ENCODE measurements at places on chromosomes 6 and 20.

- DNase-seq: peak; percentile 8
These were observed 35.0 kb downstream of the FOXF2 start for GRCh38 chr6:1424306-1424927.

- DNase-seq: no peak
These were observed 98.8 kb downstream of the SLC35B3 start for GRCh38 chr6:8336406-8337057.

DNA sequence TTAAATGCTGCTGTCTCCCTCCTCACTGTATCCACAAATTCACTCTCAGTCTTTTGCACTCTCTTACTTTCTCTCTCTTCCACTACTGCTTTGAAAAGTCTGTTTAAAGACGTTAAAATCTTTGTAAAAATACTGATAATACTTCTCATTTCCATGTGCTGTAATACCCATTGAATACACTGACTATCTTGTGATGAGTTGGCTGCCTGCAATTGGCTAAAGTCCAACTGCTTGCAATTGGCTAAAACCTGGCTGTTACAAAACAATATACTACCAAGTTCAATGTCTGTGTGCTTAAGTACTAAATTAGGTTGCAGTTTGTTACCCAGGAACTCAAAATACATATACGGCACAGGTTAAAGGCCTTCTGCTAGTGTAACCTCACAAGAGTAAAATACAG, 264.8 kb downstream of the THBS2 start:
- no peak for DNase-seq

DNA sequence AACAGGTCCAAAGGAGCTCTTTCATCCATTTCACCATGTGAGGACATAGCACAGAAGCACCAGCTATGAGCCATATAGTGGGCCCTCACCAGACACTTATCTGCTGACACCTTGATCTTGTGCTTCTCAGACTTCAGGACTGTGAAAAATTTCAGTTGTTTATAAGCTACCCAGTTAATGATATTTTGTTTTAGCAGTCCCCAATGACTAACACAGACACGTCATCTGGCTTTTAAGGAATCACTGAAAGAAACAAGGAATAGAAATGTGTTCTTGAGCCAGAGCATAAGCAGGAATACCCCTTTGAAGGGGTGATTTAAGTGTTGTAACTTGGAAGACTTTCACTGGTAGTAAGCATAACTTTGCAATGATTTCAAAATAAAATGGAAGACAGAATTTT, 214.7 kb upstream of the PTCHD4 start:
- DNase-seq: no peak

DNA sequence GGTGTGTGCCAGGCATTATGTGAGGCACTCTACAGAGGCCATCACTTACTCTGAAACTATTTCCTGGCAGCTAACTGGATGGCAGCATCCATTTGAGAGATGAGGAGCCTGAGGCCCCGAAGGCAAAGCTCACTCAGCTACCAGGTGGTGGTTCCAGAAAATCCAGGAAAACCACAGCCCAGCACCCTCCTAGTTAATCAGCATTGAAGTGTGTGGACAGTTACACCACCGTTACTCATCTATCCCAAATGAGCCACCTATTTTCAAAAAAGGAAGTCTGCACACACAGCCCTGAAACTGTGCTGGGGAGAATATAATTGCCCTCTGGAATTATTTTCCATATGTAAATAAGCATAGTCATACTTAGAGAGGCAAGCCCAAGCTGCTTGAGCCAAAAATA, 67.4 kb downstream of the CNBD2 start:
- no peak for DNase-seq

- DNase-seq: no peak
These were observed 542 bp downstream of the TUBE1 start for GRCh38 chr6:112086744-112087135.

GRCh38 chr6:90288404-90288803, 8.2 kb downstream of the BACH2 start:
- DNase-seq: no peak

- DNase-seq: no peak
These were observed 41.0 kb downstream of the ANGPT4 start for GRCh38 chr20:875115-875514.

DNA sequence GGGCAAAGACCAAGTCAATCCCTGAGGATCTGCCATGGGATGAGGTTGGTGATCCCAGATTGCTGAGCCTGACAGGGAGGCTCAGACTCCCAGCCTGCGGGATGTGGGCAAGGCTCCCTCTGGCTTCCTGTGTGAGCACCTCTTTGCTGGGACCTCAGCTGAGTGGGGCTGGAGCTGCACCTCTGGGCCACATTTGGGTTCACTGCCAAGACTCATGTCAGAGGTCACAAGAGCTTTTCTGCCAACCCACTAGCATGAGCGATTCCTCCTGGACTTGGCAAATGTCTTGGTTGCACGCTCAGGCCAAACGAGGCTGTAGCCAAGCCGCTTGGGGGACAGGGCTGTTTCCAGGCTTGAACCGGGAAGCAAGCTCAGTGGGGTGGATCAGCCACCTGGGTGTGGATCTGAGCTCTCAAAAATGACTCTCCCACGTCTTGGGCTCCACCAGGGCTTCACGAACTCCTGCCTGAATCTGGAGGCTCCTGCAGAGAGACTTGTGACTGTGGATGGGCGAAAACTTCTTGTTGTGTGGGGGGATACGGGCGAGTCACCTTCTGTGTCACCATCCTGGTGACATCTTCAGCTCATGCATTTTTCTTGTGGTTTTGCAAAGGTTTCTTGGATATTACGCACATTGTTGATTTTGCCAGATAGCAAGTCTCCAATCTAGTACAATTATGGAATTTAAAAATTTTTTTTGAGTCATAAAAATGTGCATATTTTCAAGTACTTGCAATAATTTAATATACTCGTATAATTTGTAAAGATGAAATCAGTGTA, 359.5 kb downstream of the CDH4 start:
- no peak for DNase-seq

- no peak for DNase-seq
These were observed 19.0 kb upstream of the MLN start for GRCh38 chr6:33822575-33823395.

- no peak for DNase-seq
These were observed 50.5 kb downstream of the PCNA start for GRCh38 chr20:5069141-5069806.

GRCh38 chr6:106765496-106765895, 136.1 kb downstream of the QRSL1 start:
- DNase-seq: no peak

GRCh38 chr6:14709066-14709670, 536.7 kb upstream of the JARID2 start:
- no peak for DNase-seq

- DNase-seq: no peak
These were observed 116.3 kb downstream of the ADTRP start for GRCh38 chr6:11662323-11662722.

GRCh38 chr20:37394543-37395409, 48.8 kb downstream of the SRC start:
- no peak for DNase-seq

- no peak for DNase-seq
These were observed 96.2 kb downstream of the RTN4IP1 start for GRCh38 chr6:106533054-106533453.

GRCh38 chr20:32514760-32515159, 70.4 kb downstream of the NOL4L start:
- DNase-seq: no peak

DNA sequence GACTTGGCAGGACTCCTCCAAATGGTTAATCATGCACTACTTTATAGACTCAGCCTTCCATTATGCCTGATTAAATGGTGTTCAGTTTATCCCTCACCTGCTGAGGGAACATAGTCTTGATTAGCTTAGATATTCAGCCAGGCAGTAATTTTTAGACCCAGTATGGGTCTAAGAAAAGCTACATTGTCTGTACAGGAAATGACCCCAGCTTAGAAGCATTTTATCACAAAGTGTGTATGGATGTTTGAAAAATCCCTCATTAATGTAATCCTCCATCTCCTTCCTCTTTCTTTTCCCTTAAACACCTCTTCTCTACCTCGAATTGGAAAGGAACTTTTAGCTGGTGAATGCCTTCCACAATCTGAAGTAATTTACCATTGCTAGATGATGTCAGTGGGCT, 252.2 kb upstream of the BMP2 start:
- no peak for DNase-seq

DNA sequence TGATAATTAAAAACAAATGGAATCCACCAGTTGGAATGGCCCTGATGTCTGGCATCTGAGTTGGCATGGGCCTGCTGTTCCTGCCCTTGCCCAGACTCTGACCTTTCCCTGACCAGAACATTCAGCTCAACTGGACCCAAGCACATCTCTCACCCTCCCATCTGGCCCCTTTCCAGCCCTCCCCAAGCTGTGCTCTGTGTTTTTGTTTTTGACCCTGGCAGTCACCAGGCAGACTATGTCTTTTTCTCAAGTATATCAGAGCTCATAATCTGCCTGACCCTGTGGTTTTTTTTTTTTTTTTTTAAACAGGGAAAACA, 117.6 kb downstream of the TRDN start:
- no peak for DNase-seq

DNA sequence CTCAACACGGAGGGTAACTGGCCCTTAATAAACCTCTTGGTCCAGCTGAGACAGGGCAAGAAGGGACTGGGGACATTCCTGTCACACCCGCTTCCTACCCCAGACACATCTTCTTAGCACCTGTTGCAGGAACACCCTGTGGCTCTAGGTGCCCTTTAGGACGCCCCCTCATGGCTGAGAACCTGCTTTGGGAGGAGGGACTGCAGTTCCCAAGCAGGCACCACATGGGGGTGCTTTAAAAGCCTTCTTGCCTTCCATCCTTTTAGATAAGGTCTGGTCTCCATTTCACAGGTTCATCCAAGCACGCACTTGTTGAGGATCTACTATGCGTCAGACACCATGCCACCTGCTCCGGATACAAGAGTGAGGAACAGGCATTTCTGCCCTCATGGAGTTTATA, 26.6 kb downstream of the NSFL1C start:
- no peak for DNase-seq
